Common myeloid progenitor, CD34-positive (primary cell): ENCODE measurements at places on chromosomes 1 and 21.
A peak's percentile ranks its signal among the peaks of the same experiment; 100 is the strongest.

DNA sequence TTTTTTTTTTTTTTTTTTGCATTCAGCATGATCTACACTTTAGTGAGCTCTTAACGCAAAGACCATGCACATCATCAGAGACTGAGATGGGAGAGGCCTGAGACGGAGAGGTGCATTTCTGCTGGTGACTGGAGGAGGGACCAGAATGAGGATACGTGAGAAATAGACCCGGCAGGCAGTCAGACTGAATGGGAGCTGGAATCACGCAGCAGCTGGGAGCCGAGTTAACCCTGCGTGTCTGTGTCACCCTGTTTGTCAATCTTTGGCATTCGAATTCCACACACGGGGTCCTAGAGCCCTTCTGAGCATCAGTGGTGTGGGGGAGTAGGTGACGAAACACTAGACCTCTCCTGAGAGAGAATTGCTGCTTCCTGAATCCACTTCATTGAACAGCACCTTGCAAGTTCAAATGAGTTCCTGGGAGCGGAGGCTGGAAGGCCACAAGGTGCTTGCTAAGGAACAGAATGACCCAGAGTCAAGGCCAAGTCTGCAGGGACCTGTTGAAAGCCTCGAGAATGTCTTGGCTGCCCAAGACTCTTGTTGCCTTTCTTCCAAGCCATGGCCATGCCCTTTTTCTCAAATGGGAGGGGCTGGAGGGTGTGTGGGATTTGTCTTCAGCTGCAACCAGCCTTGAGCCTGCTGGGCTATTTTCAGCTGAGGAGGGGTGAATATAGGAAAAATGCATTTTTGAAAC is 123.3 kb downstream of the CNIH3 start:
- DNase-seq, result no peak

GRCh38 chr1:197928849-197929336 is 11.7 kb downstream of the LHX9 start:
- peak; percentile 41 for DNase-seq

DNA sequence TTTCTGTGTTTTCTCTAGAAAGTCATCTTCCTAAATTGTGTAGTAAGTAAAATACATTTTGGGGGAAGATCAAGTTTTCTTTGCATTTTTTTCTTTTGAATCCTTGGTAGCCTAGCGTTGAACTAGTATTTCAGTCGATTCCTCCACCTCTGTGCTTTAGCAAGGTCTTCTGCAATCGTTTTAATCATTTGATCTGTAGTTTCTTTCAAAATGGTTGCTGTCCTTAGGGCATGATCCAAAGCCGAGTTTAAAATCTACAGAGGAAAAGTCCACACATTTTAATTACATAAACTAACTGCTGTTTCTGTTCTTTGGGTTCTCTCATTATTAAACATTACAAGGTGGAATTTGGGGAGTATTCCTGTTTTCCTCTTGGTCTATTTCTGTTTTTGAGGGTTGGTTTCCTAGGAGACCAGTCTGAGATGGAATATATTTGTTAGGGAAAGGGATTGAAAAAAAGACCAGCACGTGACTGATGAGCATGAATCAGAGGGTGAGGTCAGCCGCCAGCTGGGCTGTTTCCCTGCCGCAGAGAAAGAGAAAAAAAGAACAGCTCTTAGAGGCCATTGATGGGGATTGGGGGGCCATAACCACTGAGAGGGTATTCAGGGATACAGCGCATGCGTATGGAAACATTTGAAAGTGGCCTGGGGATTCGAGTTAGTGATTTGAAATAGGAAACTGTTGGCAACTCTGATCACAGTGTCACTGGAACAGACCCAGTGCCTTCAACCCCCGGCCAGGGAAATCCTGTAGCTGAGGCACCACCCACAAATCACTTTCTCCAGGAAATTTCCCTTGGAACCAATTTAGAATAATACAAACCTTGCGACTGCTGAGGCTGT is 40.6 kb downstream of the AKNAD1 start:
- DNase-seq, result no peak

GRCh38 chr1:25799935-25800702 is at the start of gene SELENON:
Gene SELENON, plus strand, starts transcription at chr1:25800193. Its CDS starts 38 bp downstream, at chr1:25800231.
- no peak for DNase-seq

DNA sequence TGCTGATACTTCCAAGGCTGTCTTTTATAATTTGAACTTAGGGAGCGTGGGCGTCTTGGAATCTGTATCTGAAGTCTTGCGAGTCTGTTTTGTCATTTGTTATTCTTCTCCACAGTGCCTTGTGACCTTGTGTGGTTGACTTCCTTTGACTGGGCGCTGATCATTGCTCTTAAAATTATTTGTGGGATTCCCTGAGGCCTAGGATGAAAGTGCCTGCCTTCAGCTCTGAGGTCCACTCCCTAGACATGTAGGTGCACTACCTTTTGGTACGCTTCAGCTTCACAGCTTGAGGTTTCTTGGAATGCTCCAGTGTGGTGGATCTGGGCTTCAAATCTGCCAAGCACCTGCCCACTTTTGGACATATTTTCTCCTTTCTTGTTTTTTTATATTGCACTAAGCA is 50.2 kb upstream of the IGSF5 start:
- DNase-seq, result no peak

GRCh38 chr1:65148548-65149350 is 746 bp downstream of the AK4 start:
- peak; percentile 63 for DNase-seq

DNA sequence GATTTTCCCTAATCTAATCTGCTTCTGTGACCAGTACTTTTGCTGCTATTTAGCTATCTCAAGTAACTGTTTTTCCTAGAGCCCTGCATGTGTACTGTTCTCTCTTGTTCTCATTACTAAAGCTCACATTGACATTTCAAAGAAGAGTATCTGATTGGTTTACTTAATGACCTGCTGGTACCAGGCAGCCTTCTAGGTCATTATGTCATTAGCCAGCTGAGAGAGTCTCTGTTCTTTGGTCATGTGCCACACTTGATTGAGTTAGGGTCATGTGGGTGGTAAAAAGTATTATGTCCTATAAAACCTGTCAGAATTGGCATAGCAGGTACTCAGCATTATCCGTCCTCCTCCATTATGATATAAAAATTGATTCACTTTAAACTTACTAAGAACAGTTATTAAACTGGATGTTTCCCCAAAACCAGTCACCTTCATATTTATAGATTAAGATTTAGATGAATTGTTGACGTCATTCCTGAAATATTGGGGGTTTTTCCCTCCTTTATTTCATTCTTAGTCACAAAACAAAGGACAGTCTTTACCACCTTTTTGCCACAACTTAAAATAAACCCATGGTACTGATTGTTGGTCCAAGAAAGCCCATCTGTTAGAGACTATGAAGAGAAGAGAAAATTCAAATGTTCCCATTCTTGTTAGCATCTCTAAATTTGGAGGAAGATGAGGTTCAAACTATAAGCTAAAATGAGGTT is 22.2 kb downstream of the FNDC5 start:
- DNase-seq, result no peak

DNA sequence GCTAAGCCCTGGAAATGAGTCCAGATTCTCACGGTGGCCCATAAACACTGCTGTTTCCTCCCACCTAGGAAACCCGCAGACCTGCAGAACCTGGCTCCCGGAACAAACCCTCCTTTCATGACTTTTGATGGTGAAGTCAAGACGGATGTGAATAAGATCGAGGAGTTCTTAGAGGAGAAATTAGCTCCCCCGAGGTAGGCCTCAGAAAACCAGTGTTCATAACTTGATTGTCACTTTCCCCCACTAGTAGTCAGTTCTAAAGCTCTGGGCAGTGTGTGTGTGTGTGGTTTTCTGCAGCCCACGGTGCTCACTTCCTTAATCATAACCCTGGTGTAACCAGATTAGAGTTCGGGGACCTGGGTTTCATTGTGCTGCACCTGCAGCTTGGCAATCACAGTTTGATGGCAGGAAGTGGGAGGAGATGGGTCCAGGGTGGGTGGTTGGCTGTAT is 39.1 kb downstream of the CLIC6 start:
- DNase-seq, result peak; percentile 86

DNA sequence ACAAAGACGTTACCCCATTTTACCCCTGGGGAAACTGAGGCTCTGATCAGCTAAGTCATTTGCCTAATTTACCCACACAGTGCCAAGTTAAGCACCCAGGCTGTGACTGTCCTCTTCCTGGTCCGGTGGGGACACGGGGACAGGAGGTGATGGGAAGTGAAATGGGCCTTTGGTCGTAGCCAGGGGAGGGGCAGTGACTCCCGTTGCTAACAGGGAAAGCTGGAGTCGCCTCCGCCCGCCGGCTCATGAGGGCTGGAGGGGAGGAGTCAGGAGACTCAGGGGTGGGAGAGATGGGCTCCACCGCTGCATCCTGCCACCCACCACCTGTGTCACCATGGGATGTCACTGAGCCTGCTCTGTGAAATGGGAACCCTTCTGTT is 139.3 kb downstream of the PGBD5 start:
- no peak for DNase-seq

DNA sequence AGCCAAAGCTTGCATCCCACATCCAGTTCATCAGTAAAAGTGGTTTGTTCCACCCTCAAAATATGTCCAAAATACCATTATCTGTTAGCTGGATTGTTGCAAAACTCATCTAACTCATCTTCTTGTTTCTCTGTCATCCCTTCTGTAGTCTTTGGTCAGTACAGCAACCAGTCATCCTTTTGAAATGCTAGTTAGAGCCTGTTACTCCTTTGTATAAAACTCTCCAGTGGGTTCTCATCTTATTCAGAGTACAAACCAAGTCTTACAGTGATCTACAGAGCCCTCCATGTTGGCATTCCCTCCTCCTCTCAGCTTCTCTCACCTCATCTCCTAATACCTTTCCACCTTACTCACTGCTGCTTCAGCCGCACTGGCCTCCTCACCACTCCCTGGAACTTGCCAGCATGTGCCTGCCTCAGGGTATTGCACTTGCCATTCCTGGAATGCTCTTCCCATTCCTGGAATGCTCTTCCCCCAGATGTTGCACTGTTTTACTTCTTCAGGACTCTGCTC is 70.6 kb downstream of the LAMC1 start:
- no peak for DNase-seq

DNA sequence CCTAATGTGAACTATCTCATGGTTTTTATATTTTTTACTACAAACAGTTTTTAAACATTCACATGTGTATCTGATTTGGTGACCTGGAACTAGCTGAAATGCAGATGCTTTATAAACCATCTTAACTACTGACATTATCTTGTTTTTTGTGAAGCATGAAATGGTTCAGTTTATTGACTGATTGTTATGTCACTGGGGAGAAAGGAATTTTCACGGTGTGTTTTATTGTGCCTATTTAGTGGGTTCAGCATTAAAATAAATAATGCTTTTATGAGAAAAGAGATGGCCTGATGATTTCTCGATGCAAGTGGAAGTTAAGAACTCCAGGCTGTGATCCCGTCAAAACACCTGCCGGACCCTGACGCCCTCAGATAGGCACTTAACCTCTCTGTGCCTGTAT is 79.9 kb upstream of the KIF26B start:
- no peak for DNase-seq

DNA sequence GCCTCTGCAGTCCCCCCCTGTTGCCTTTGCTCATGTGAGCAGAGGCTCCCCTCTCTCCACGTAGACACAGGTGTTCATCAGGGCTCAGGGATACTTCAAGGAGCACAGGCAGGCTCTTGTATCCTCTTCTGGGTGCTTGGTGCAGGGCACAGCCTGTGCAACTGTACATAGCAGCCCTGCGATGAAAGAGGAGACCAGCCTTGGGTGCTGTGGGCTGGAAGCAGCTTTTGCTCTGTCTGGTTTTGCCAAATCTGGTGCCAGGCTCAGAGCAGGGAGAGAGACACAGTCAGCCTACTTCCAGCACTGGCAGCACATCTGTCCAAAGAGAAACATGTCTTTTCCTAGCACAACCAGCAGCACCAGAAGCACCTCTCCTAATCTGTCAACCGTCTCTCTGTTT is 132.1 kb downstream of the ETS2 start:
- no peak for DNase-seq

- peak; percentile 66 for DNase-seq
These were observed 36.9 kb upstream of the OR2B11 start for GRCh38 chr1:247494767-247495166.

- no peak for DNase-seq
These were observed 101.8 kb upstream of the LPGAT1 start for GRCh38 chr1:211932231-211932932.

DNA sequence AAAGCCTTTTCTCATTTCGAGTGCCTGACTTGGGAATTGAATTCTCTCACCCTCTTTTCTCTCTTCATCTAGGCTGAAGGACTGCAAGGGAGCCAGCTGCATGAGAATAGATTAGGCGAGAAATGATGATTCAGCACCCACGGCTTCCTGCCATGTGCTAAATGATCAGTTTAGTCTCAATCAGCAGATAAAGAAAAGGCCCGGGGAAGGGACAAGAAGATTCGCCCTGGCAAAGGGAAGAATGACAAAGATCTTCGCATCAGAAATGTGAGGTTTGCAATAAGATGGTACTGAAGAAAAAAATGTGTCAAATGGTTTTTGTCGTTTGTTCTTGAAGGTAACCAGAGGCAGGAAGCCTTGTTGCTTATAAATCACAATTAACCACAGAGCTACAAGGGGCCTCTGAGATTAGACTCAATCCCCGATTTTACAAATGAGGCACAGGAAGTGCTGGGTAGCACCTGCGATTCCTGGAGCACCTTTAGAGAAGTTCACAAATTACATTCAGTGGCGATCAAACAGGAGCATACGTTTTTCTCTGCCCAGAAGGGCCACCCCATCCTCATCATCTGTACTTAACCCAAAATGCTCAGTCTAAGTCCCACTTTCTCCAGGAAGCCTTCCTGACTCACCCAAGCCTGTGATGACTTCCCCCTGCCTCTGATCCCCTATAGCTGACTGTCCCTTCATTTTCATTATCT is 183.4 kb downstream of the ZNF281 start:
- DNase-seq, result peak; percentile 91

DNA sequence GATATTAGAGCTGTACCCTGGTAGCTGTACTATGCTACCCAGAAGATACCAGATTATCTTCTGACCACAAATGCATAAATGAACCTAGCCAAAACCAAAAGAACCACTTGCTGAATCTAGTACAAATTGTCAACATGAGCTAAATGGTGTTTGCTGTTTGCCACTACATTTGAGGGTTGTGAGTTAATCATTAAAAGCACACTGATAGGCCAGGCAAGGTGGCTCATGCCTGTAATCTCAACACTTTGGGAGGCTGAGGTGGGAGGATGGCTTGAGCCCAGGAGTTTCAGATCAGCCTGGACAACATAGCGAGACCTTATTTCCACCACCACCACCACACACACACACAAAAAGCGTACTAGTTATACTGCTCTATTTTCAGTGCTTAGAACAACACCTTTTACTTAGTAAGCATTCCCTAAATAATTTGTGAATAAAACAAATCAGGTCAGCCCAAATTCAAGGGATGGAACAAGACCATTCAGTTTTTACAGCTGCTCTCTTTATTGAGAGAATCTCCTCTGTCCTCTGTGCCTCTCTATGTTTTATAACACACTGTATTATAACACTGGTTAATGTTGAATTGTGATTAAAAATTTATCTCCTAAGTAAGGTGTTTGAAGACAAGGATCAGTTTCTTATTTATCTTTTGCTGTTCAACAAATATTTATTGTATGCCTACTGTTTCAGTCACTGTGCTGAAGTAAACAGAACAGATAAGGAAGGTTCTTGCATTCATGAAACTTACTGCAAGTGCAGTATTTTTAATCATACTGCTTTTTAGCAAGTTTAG is 44.0 kb downstream of the MAGI3 start:
- no peak for DNase-seq

GRCh38 chr21:33622253-33622652 is 19.3 kb downstream of the CRYZL1 start:
- DNase-seq, result no peak
